ENCODE measurements at places on chromosomes 4 and X. TPM values are rescaled to one million over a fixed set of nuclear protein-coding genes. Genes with fewer than 3 reads are reported as not detected.

GRCh38 chr4:10998846-10999245, 314.3 kb upstream of the CLNK start:
- DNase-seq, result no peak

- no peak for DNase-seq
Observed at GRCh38 chr4:81965911-81966310, 407.9 kb downstream of the HNRNPD start.

DNA sequence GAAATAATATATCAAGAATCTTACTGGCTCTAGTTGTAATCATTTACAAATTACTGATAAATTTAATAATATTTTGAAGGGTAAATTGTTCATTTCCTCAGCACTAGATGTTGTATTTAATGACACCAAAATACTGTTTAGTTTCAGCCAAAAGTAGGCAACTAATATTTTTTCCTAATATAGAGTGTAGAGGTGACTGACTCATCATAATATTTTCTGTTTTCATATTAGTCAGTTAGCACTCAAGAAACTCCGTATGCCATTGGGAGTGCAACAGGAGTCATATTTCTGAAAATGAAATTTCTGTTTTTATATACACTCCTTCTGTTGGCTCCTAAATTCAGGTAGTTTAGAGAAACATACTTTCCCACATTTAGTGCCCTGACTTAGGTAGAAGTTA, 36.6 kb upstream of the PTPN13 start:
- DNase-seq, result no peak

The PRAF2 gene
- 5.3 TPM for total RNA-seq

DNA sequence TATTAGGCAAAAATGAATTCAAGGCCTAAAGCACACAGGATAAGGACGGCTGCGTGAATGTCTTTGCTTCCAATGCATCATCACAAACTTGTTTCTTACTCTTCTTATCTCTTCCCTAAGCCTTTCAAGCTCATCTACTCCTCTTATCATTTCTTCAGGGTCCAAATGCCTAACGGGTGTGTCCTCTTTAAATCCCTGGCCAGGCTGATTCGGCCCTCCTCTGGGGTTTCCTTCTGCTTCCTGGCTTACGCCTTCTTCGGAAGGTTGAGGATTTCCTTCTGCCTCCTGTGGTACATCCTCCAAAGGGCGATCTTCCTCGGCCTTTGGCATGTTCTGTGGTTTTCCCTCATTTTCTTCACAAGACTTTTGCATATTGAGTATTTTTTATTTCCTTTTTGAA, 1.3 kb downstream of the TCEAL8 start:
- no peak for DNase-seq

GRCh38 chr4:81504112-81505003, 32.7 kb upstream of the RASGEF1B start:
- DNase-seq, result peak; percentile 23

GRCh38 chr4:2159931-2160330, 82.0 kb downstream of the HAUS3 start:
- DNase-seq, result no peak

The TEX13B gene
- not detected for total RNA-seq

DNA sequence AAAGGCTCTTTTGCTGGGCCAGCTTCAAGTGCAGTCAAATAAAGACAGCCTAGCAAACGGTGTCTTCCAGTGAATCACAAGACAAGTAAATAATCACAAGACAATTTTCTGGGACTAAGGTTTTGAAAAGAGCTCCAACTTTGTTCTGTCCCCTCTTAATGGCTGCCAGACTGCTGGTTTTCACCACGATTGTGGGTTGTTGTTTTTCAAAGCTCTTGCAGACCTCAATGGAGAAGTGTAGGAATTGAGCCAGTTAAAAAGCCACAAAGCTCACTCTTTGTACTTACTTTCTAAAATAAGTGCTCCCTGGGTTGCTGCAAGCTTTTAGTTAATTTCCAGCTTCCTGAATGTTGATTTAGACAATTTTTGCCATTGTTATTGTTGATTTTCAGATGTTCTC, 405.8 kb upstream of the HTR2C start:
- no peak for DNase-seq

DNA sequence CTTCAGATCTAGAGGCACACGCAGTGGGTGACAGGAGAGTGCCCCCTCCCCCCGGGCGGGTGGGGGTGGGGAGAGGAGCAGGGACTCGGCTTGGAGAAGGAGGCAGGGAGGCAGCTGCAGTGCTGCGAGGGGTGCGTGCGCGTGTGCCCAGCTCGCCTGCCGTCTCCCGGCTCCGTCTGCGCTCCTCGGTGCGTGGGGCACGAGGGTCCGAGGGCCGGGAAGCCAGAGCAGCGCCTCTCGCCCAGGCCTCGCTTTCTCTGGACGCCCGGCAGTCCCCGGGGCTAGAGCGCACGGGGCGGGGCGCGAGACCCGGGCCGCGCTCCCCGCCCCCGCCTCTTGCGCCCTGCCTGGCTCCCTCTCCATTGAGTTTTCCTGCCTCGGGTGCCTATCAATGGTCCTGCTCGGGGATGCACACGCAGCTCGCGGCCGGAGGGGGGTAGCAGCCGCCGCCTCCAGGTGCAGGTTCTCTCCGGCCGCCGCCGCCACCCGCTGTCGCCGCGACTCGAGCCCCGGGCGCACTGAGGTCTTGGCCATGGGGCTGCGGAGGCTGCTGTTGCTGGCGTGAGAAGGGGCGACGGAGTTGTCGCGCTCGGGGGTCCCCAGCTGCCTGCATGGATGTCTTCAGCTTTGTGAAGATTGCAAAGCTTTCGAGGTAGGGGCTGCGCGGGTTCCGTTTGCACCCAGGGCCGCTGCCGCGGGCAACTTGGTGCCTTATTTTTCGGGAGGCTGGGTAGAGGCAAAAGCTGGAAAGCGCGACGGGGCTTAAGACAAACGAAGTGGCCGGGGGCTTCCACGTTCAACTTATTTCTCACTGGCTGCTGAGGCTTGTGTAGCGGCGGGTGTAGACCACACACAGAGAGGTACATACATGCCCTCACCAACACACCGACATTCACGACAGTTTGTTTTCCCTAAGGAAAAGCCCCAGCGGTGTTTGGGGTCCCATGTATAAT, at the start of gene FRMPD4:
Gene FRMPD4, plus strand, starts transcription at position 113 of the 953 bp plus-strand sequence. Its CDS starts 499 bp downstream, at position 612.
- no peak for DNase-seq

- DNase-seq, result no peak
Observed at GRCh38 chr4:109864134-109864533, 16.2 kb downstream of the LRIT3 start.

The PABPC4L gene
- 0.16 TPM for total RNA-seq

- peak; percentile 80 for DNase-seq
Observed at GRCh38 chr4:71230271-71231128, 108.3 kb upstream of the SLC4A4 start.
